ENCODE measurements at places on chromosomes 7 and 10. TPM values are rescaled to one million over a fixed set of nuclear protein-coding genes. Genes with fewer than 3 reads are reported as not detected.

DNA sequence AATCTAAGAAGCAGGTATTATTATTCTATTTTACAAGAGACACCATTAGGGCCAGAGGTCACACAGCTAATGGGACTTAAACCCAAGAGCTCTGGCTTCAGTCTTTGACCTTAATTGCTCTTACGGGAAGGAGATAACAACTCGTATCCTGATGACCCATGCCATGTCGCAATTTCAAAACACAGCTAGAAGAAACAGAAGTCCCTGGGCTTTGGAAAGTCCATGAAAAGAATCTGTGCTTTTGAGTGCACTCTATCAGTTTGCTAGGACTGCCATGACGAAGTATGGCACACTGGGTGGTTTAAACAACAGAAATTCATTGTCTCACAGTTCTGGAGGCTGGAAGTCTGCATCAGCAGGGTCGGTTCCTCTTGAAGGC is 247.8 kb upstream of the AOAH start:
- peaks cover 7% of the 10 kb centered on the region for H3K4me1 ChIP-seq
- DNase-seq: no peak
- H3K27me3 ChIP-seq: no peaks in the 10 kb centered on the region
- no peak overlapping the region for H3K4me3 ChIP-seq
- H3K27ac ChIP-seq: no peak overlapping the region
- no peaks in the 10 kb centered on the region for H3K36me3 ChIP-seq

Gene DNAJC2
- 92.1 TPM for total RNA-seq

DNA sequence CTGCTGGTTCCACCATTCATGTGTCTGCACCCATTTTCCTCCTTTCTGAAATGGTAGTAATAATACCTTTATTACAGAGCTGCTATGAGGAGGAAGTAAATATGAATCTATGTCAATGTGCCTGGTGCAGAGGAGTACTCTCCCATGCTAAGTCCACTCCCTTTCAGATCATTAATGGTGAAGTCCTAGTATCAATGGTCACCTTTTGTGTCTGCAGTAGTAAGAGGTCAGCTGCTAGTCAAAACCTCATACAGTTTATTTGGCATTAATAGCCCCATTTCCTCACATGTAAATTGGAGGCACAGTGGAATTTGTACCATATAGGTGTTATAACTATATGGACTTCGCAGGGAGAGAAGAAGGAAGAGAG is 581.0 kb downstream of the REEP3 start:
- no peak for DNase-seq
- H3K4me3 ChIP-seq: no peak overlapping the region
- H3K27ac ChIP-seq: no peak overlapping the region
- H3K36me3 ChIP-seq: no peaks in the 10 kb centered on the region

- no peak for DNase-seq
- no peaks in the 10 kb centered on the region for H3K27me3 ChIP-seq
- no peak overlapping the region for H3K27ac ChIP-seq
- H3K4me3 ChIP-seq: no peak overlapping the region
- H3K4me1 ChIP-seq: no peaks in the 10 kb centered on the region
These were observed 30.5 kb downstream of the KIAA1217 start for GRCh38 chr10:24239289-24240040.

Gene PALD1
- 0.29 TPM for total RNA-seq

DNA sequence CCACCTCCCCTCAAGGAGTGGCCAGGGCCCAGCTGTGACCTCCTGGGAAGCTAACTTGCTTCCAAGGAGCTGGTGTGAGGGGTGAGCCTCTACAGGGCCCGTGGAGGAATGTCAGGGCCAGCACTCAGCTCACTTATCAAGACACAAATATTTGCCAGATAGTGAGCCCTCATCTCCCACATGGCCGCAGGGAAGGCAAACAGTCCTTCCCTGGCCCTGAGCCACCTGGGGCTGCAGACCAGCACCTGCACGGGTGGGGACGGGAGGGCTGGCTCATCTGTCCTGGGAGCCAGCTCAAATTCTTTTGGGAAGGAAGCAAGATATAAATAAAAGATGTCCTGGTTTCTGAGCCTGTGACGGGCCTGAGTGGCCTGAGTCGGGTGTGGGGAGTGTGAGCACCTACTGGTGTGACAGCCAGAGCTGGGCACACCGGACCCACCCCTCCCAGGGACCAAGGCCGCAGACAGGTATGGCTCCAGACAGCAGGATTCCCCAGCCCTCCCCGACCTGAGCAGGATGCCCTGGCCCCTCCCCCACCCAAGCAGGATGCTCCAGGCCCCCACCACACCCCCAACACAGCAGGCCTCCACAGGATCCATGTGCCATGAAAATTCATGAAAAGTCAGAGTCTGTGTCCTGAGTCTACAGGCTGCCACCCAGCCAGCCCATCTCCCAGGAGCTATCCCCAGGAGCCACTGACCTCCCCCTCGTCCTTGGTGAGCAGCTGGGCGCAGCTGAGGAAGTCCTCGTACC is 148.0 kb downstream of the MAPK8 start:
- peak overlapping the region; percentile 9 for H3K27ac ChIP-seq
- no peak overlapping the region for H3K4me3 ChIP-seq
- DNase-seq: no peak
- H3K27me3 ChIP-seq: no peaks in the 10 kb centered on the region
- peaks cover 74% of the 10 kb centered on the region for H3K4me1 ChIP-seq

DNA sequence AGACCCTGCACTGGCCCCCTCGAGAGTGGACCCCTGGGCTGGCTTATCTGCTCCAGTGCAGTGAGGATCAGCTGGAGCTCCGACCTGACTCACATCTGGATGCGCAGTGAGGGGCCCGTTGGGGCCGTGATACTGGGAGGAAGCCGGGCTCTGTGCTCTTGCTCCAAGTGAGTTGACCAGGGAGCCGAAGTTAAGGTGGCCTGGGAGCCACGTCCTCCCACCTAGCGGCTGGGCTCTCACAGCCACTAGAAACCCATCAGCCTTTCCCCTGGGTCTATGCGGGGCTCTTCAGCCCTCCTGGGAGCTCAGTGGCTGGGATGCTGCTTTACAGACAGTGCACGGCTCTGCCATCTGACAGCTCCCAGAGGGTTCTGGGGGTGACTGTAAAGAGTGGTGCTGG is 9.1 kb downstream of the ALKBH4 start:
- no peak overlapping the region for H3K4me3 ChIP-seq
- peaks cover 38% of the 10 kb centered on the region for H3K4me1 ChIP-seq
- H3K27me3 ChIP-seq: no peaks in the 10 kb centered on the region
- DNase-seq: no peak
- H3K27ac ChIP-seq: no peak overlapping the region

DNA sequence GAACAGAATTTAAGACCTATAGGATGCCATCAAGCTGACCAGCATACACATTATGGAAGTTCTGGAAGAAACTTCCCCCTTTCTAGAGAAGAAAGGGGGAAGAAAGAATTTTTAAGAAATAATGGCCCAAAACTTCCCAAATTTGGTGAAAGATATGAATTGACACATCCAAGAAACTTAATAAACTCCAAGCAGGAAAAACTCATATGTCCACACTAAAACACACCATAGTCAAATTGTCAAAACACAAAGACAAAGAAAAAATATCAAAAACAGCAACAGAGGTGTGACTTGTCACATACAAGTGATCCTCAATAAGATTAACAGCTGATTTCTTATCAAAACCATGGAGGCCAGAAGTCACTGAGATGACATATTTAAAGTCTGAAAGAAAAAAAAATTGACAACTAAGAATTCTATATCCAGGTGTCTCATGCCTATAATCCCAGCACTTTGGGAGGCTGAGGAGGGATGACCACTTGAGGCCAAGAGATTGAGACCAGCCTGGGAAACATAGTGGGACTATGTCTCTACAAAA is 52.4 kb downstream of the CFAP70 start:
- no peaks in the 10 kb centered on the region for H3K4me1 ChIP-seq
- H3K36me3 ChIP-seq: no peaks in the 10 kb centered on the region
- H3K27ac ChIP-seq: no peak overlapping the region
- no peak for DNase-seq
- H3K27me3 ChIP-seq: no peaks in the 10 kb centered on the region

All from K562 (cell line).